T-helper 17 cell (primary cell): ENCODE measurements at places on chromosomes 6 and 20.

- no peak for DNase-seq
Observed at GRCh38 chr6:43669050-43669921, 18.3 kb downstream of the MRPS18A start.

DNA sequence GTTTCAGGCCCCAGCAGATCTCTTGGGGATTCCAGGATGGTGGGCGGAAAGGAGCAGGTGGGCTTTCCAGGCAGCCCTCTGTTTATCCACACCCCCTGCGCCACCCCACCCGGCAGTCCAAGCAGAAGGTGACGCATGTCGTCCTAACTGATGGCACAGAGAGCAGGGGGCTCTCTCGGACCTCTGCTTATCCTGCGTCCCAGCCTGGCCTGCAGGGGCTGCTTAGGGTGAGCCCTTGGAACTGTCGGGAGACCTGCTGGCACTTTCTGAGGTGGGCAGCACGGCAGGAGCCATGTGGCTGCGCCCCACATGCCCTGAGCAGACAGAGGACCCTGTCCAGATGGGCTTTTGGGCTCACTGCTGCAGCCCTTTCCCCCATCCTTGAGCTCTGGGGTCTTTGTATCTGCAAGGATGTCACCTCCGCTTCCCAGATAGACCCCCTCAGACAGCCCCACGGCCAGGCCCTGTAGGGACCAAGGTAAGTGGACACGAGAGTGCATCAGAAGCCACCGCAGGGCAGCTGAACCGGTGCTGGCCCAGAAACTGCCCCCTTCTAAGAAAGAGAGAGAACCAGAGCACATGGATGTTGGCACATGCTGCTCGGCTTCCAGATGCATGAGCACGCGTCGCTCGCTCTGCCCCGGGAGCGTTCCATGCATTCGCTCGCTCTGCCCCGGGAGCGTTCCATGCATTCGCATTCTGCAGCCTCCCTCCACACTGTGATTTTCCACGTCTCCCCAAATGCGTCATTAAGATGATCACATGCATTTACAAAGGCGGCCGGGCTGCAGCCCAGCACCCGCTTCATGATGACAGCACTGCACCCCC lies 246.7 kb downstream of the TAF4 start:
- no peak for DNase-seq

GRCh38 chr6:140879946-140880345 lies 1252.8 kb upstream of the GJE1 start:
- DNase-seq: no peak

DNA sequence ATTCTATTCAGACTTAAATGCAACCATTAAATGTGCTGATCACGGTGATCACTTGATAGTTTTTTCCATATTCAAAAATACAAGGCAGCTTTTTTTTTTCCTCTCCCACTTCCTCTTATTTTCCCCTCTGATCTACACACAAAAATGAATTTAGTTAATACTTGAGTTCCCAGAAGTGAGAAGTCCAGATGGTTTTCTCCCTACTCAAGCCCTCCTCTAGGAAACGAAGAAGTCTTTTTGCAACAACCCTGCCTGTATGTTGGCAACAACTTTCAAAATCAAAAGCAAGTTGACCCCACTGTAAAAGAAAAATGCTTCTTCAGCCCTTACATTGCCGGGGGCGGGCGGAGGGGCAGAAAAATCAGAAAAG lies 24.3 kb downstream of the ARHGAP18 start:
- no peak for DNase-seq

DNA sequence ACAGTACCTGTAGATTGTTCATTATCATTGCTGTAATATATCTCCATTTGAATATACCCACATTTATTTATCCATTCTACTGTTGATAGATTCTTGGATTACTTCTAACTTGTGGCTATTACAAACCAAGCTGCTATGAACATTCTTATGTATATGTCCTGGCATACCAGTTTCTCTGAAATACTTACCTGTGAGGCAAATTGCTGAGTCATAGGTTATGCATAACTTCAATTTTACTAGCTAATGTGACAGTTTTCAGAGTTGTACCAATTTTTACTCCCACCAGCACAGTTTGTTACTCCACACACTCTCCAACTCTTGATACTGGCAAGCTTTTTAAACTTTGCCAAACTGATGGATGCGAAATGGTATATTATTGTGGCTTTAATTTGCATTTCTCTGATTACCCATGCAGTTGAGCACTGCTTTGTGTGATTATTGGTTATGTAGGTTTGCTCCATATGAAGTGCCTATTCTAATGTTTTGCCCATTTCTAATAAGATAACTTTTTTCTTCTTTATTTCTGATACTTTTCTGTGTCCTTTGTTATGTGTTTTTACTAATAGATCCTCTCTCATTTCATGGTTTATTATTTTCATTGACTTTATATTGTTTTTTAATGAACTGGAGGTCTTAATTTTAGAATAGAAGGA lies 62.8 kb upstream of the SDHAF4 start:
- no peak for DNase-seq

GRCh38 chr6:26249707-26249956 lies 115.4 kb upstream of the BTN3A2 start:
- peak; percentile 17 for DNase-seq

GRCh38 chr6:925656-926213 lies 232.8 kb upstream of the EXOC2 start:
- DNase-seq: no peak

- DNase-seq: no peak
Observed at GRCh38 chr20:24696396-24696795, 227.0 kb downstream of the SYNDIG1 start.

GRCh38 chr6:108068618-108069017 lies 5.9 kb downstream of the OSTM1 start:
- DNase-seq: no peak

- no peak for DNase-seq
Observed at GRCh38 chr6:154373971-154374370, 17.4 kb upstream of the IPCEF1 start.

- DNase-seq: no peak
Observed at GRCh38 chr6:28875191-28875747, 48.5 kb downstream of the TRIM27 start.

GRCh38 chr20:40600441-40601219 lies 88.4 kb downstream of the MAFB start:
- no peak for DNase-seq
